ENCODE measurements at places on chromosomes 2 and 18.

DNA sequence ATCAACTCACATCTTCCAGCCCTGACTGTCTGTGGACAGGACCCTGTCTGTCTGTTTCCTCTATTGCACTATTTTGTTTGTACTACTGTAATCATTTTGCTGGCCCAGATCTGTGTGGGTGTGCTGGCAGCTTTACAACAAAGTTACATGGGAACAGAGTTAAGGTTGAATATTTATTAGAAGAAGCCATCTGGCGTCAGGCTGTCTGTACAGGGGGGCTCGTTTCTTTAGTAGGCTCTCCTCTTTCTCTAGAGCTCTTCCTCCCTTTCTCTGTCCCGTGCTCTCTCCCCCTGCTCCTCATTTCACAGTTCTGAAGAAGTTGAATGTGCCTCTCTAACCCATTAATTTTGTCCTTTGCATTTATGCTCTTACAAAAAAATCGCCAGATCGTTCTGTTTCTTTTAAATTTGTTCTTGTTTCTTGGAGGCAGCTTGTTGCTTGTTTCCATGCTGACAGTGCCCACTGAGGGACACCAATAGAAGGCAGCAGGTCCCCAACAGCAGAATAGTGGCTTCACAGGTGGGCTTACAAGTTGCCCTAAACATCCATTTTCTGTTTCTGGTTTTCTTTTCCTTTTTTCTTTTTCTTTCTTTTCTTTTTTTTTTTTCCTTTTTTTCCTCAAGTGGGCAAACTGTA lies 315.2 kb upstream of the ZEB2 start:
- no peak for DNase-seq

DNA sequence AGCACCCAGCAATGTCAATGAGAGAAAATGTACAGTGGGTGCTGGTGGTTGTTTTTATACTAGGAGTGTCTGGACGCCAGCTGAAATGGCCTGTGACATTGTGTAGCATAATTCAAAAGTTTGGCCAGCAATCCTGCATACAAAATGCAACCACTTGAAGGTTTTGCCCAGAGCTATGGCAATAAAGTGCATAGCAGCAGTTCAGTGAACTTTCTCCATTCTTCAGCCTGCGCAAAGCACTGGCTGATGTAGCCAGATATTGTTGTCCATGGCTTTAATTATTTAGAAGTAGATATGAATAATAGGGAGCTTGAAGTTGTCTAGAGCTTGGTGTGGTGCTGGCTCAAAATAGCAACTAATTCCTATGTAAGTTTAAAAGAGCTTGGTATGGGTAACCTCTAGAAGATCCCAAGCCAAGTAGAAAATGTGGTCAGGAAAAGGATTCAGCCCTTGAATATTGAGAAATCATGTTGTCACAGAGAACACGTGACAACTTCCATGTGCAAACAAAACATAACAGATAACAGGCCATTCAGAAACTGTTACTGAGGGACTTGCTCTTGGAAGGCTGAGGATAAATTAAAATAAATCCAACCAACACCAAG lies 33.3 kb upstream of the PGAP1 start:
- DNase-seq: no peak

- DNase-seq: no peak
Observed at GRCh38 chr18:25568986-25569385, 217.0 kb upstream of the ZNF521 start.

- no peak for DNase-seq
Observed at GRCh38 chr2:37779611-37780386, 108.4 kb upstream of the CDC42EP3 start.

- DNase-seq: no peak
Observed at GRCh38 chr18:57775937-57776336, 27.2 kb downstream of the ATP8B1 start.

DNA sequence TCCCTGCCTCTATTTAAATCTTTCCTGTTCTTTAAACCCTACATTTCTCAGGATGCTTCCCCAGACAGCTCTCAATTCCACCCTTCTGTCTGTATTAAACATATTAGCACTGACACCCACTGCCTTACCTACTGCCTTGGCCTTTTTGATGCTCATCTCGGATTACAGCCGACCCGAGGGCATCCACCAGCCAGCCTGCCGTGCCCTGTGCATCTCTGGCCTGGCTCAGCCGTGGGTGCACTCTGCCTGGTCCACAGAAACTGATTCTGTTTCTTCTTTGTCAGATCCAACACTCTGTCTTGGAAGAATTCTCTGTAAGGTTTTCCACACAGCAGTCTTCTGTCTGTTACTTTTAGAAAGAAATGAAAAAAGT lies 27.2 kb downstream of the TANC1 start:
- no peak for DNase-seq

DNA sequence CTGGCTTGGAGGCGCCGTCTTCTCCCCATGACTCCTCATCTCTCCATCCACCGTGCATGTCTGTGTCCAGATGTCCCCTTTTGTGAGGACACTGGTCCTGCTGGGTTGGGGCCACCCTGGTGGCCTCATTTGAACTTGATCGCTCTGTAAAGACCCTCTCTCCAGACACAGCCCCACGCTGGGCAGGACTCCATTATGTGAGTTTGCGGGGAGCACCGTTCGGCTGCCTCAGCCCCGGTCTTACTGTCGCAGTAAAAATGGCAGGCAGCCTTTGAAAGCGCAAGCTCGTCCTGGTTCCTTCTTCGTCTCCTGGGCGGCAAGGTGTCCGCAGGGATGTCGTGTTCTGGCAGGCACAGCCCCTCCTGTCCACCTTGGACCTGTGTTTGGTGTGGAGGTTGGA lies 17.7 kb downstream of the NFATC1 start:
- no peak for DNase-seq

DNA sequence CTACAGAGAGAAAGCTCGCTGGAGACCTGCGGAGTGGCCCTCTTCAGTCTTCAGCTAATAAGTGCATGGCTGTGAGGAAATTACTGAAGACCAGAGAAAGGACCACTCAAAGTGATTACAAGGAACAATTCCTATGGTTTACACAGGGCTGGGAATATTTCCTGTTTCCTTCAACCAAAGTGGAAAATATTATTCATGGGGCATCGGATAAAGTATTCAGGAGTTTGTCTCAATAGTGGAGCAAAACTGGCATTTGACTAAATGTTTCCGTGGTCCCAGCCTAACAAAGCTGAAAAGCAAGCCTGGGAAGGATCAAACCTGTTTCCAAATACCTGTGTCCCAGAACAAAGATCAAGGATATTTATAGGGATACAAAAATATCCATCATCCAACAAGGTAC lies 32.0 kb upstream of the CNGA3 start:
- DNase-seq: no peak

GRCh38 chr2:284896-285492 lies 2.9 kb downstream of the ALKAL2 start:
- DNase-seq: no peak

- DNase-seq: no peak
Observed at GRCh38 chr2:236935631-236936445, 149.9 kb upstream of the COPS8 start.

DNA sequence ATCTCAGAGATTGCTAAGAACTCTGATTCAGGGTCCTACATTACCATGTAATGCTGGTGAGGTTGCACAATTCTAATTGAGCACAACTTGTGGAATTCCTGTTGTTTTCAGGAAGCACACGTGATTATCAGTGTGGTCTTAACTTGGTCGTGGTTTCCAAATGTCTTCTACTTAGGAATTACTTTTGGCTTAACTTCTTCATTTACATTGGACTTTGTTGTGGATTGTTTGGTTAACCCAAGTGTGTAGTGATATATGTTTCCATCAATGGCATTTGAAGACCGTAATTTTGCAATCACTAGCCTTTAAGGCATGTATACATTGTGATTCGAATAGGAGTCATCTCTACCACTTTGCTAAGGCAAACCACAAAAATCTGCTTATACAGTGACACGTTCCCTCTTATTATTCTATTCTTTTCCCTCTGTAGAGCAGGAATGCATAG lies 373.3 kb downstream of the IRS1 start:
- DNase-seq: no peak

DNA sequence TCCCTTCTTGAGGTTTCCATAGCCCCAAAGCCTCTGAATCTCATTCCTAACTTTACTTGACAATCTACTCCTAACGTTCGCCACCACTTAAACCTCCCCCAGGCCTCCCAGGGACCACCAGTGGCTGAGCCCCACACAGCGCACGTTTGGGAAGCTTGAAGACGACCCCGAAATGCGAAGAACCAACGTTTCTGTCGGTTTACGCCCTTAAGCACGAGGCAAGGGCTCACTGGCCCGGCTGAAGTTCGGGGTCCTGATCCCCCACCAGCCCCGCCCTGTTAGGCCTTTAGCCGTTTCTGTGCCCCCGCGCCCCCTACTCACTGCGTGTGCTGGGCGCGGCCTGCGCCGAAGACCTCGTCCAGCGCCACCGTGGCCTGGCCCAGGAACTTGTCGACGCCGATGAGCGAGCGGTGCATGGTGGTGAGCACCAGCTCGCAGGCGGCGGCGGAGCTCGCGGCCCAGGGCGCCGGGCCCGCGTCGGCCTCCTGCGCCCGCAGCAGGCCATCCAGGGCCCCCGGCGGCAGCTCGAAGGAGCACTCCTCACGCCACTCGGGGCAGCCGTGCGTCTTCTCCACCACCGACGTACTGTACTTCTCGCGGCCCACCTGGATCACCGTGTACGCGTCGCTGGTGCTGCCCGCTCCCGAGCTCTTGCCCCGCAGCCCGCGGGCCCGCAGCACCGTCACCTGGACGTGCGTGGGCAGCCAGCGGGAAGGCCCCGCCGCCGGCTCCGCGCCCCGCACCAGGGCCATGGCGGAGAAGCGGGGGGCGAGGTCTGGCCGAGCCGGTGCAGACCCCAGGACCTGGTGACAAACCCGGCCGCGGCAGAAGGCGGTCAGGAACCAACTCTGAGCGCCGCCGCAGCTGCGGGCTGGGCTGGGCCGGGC lies 479 bp downstream of the RAB11FIP5 start:
- peak; percentile 38 for DNase-seq

- DNase-seq: no peak
Observed at GRCh38 chr18:58541146-58541788, 87.6 kb downstream of the ALPK2 start.

- no peak for DNase-seq
Observed at GRCh38 chr2:63064661-63065060, 14.0 kb downstream of the OTX1 start.

GRCh38 chr18:77133051-77133834 lies 660 bp upstream of the MBP start:
- no peak for DNase-seq

Measured in HTR-8/SVneo (cell line).